ENCODE measurements at places on chromosomes 11 and 22. TPM values are rescaled to one million over a fixed set of nuclear protein-coding genes. Genes with fewer than 3 reads are reported as not detected.
A peak's percentile ranks its signal among the peaks of the same experiment; 100 is the strongest.

GRCh38 chr22:28023774-28024173 is 104.7 kb upstream of the PITPNB start:
- H3K4me1 ChIP-seq: no peaks in the 10 kb centered on the region
- H3K36me3 ChIP-seq: no peaks in the 10 kb centered on the region
- no peaks in the 10 kb centered on the region for H3K27me3 ChIP-seq
- no peak overlapping the region for H3K4me3 ChIP-seq
- no peak overlapping the region for H3K27ac ChIP-seq
- no peak for DNase-seq

Gene CDC42BPG
- 1.1 TPM for total RNA-seq

Gene THOC5
- total RNA-seq: 13.5 TPM

Gene ALX4
- total RNA-seq: not detected

DNA sequence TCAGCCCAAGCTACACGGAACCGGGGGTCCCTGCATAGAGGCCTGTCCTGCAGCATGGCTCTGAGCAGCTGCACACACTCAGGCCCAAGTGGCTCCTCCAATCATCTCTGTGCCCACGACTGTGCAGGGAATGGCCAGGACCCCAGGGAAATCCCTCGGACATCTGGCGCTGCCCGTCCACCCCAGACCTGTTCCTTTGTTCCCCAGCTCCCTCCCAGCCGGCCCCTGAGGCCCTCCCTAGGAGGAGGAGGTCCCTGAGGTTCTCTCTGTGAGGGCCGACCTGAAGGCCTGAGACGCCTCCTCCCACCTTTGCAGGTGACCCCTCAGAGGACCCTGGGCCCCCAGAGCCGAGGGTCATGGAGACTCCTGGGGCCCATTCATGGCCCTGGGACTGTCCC is 1.1 kb downstream of the MLC1 start:
- H3K27ac ChIP-seq: no peak overlapping the region
- no peak overlapping the region for H3K4me3 ChIP-seq
- DNase-seq: no peak
- H3K36me3 ChIP-seq: no peaks in the 10 kb centered on the region
- H3K4me1 ChIP-seq: no peaks in the 10 kb centered on the region

GRCh38 chr22:33014621-33015020 is 43.6 kb downstream of the SYN3 start:
- no peaks in the 10 kb centered on the region for H3K27me3 ChIP-seq
- H3K4me1 ChIP-seq: no peaks in the 10 kb centered on the region
- no peak for DNase-seq
- H3K36me3 ChIP-seq: no peaks in the 10 kb centered on the region

- H3K27ac ChIP-seq: no peak overlapping the region
- H3K27me3 ChIP-seq: no peaks in the 10 kb centered on the region
- no peaks in the 10 kb centered on the region for H3K4me1 ChIP-seq
Observed at GRCh38 chr11:72321381-72321996, 77.5 kb upstream of the PHOX2A start.

Gene CHRM1
- total RNA-seq: not detected

Gene UFD1
- 43.7 TPM for total RNA-seq

Gene OR4C45
- not detected for total RNA-seq

GRCh38 chr11:66251809-66252208 is 16.6 kb upstream of the RAB1B start:
- H3K4me3 ChIP-seq: no peak overlapping the region
- no peak for DNase-seq
- H3K36me3 ChIP-seq: no peaks in the 10 kb centered on the region
- no peaks in the 10 kb centered on the region for H3K27me3 ChIP-seq

GRCh38 chr11:115930886-115931547 is 426.8 kb upstream of the CADM1 start:
- DNase-seq: no peak
- H3K36me3 ChIP-seq: no peaks in the 10 kb centered on the region
- H3K27ac ChIP-seq: no peak overlapping the region
- H3K4me3 ChIP-seq: no peak overlapping the region
- no peaks in the 10 kb centered on the region for H3K4me1 ChIP-seq
- H3K27me3 ChIP-seq: no peaks in the 10 kb centered on the region

DNA sequence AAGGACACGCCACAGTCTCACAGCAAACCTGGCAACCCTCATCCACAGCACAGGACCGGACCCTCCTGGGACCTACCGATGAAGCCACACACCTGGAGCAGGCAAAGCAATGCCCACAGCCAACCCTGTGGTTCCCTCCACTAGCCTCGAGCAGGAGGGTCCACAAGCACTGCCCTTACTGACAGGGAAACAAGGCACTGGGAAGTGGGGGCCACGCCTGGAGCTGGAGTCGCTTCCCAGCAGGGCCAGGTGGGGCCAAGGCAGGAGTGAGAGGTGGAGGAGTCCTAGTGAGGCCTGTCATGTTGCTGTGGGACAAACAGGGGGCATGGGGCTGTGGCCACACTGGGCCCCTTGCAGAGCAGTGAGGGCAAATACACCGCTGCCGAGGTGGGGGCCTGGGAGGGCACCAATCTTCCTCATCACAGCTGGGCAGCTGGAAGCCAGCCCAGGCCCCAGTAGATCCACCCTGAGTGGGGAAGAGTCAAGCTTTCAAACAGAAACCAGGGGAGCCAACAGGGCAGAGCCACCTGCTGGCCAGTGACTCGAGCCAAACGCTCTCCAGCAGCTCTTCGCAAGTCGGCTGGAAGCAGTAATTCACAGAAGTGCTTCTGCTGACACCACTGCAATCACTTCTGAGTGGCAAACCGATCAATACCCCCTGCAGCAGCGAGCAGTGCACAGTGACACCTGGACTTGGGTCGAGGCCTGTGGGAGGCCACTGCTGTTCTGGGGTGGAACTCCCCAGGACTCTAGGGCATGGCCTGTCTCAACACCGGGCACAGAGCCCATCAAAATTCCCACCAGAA is 13.7 kb downstream of the SULT4A1 start:
- no peaks in the 10 kb centered on the region for H3K27me3 ChIP-seq
- H3K36me3 ChIP-seq: no peaks in the 10 kb centered on the region
- peak; percentile 48 for DNase-seq
- H3K4me1 ChIP-seq: peaks cover 13% of the 10 kb centered on the region
- H3K27ac ChIP-seq: no peak overlapping the region

- peak overlapping the region; percentile 90 for H3K4me3 ChIP-seq
- H3K27me3 ChIP-seq: no peaks in the 10 kb centered on the region
- no peaks in the 10 kb centered on the region for H3K36me3 ChIP-seq
- no peaks in the 10 kb centered on the region for H3K4me1 ChIP-seq
Observed at GRCh38 chr11:116832350-116833290, 2.9 kb downstream of the APOC3 start.

- DNase-seq: no peak
- H3K4me3 ChIP-seq: no peak overlapping the region
- no peaks in the 10 kb centered on the region for H3K4me1 ChIP-seq
Observed at GRCh38 chr22:34743110-34743751, 322.7 kb upstream of the ISX start.

DNA sequence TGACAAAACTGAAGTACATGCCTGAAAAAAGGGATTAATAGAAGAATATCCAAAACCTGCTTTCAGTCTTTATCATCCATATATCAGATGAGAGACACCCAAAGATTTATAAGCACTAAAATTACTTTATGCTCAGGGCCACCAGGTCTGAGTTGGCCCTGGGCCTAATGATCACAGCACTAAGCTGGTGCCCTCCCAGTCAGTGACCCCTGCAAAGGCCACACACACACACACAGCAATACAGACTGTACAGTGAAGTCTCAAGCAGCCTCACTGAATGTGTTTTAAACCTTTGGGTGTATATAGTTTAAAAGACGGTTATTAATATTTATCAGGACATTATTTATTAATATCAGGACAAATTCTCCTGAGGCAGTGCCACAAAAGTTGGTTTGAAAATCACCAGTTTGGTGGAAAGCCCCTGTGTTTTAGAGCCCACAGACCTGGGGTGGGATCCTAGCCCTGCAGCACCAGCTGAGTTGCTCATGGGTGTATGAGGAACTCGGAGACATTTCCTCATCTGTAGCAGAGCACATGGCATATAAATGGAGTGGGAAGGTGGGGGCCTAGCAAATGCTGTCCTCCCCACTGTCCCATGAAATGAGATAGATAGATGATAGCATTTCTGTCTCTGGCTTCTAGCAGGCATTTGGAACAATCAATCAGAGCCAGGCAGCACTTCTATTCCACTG is 48.4 kb upstream of the HORMAD2 start:
- peaks cover 34% of the 10 kb centered on the region for H3K4me1 ChIP-seq
- no peak overlapping the region for H3K4me3 ChIP-seq
- peaks cover under 1% of the 10 kb centered on the region for H3K36me3 ChIP-seq
- no peak overlapping the region for H3K27ac ChIP-seq
- DNase-seq: no peak
- H3K27me3 ChIP-seq: no peaks in the 10 kb centered on the region

- no peak for DNase-seq
- H3K4me3 ChIP-seq: no peak overlapping the region
- H3K36me3 ChIP-seq: no peaks in the 10 kb centered on the region
- no peak overlapping the region for H3K27ac ChIP-seq
- no peaks in the 10 kb centered on the region for H3K27me3 ChIP-seq
Observed at GRCh38 chr11:94653561-94653960, 86.4 kb downstream of the PIWIL4 start.

DNA sequence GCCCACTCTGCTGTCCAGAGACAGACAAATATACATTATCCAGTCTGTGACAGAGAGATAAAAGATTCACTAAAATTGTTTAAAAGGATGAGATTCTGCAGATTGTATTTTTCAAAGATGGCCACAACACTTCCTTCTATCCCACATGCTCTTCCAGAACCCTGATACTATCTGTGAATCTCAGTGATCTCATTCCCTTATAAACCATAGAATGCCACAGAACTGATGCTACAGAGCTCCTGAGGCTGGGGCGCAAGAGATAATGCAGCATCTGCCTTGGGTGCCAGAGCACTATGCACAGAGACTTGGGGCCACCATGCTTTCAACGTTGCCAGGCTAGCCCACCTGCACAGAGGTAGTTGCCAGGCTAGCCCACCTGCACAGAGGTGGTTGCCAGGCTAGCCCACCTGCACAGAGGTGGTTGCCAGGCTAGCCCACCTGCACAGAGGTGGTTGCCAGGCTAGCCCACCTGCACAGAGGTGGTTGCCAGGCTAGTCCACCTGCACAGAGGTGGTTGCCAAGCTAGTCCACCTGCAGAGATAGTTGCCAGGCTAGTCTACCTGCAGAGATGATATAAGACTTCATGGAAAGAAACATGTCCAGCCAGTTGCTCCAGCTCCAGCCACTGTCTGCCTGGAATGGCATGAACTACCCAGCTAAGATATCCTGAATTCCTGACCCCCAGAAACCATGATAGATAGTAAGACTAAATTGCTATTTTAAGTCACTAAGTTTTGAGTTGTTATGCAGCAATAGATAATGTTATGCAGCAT is 17.6 kb upstream of the SEPTIN5 start:
- DNase-seq: no peak
- no peak overlapping the region for H3K27ac ChIP-seq
- H3K4me1 ChIP-seq: no peaks in the 10 kb centered on the region

- H3K27me3 ChIP-seq: no peaks in the 10 kb centered on the region
- no peak overlapping the region for H3K4me3 ChIP-seq
- DNase-seq: no peak
- H3K27ac ChIP-seq: no peak overlapping the region
- H3K4me1 ChIP-seq: no peaks in the 10 kb centered on the region
Observed at GRCh38 chr11:22808571-22809197, 20.9 kb downstream of the SVIP start.

DNA sequence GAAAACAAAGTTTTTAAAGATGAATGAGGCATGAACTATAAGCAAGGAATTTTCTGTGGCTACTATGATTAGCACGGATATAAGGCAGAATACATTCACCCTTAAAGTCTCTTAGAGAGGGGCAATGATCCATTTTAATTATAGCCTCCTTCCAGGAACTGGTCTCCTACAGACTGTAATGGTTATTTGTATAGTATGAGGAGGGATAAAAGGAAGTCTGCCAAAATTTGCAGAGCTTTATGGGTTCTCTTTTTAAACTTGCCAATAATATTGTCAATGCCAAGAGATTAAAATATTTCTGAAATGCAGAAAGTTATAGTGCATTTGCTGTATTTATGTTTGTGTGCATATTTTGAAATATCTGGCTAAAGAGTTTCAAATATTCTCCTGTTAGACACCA is 271.4 kb upstream of the LUZP2 start:
- no peaks in the 10 kb centered on the region for H3K4me1 ChIP-seq
- H3K36me3 ChIP-seq: no peaks in the 10 kb centered on the region
- no peak overlapping the region for H3K27ac ChIP-seq
- no peak for DNase-seq

Gene FCHSD2
- total RNA-seq: 21.2 TPM

Gene RASSF10
- total RNA-seq: not detected

GRCh38 chr11:72642043-72642883 is 32.0 kb downstream of the PDE2A start:
- no peaks in the 10 kb centered on the region for H3K36me3 ChIP-seq
- peak overlapping the region; percentile 24 for H3K27ac ChIP-seq
- H3K4me3 ChIP-seq: peak overlapping the region; percentile 55
- no peaks in the 10 kb centered on the region for H3K27me3 ChIP-seq
- no peaks in the 10 kb centered on the region for H3K4me1 ChIP-seq

Gene UBQLNL
- total RNA-seq: 0.11 TPM

Gene BEST1
- 1.1 TPM for total RNA-seq

DNA sequence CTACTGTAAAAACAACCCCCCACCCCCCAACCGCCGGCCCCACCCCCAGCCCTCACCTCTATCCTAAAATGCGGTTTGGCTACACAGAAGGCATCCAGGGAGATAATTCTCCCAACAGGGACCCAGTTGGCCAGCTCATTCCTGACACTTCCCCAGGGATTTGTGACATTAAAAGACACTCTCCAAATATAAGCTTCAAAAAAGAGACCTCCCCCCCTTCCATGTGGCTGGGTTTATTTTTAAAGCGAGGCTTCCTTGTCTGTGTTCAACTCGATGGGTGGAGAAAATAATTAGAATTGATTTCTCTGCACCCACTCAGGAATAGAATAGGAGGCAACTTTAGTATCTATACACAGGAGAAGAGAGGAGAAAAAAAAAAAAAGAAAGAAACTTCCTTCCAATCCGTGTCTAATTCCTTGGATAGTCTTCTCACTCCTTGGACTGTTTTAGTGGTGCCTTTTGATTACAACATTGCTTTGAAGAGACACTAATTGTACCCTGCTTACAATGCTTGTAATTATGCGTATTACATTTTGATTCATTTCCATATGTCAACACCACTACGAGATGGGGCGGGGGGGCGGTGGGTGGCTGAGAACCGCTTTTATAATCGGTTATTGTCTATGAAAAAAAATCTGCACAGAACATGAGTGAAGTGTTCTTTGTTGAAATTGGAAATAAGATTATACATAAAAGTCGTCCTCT is 500.4 kb downstream of the MIAT start:
- no peaks in the 10 kb centered on the region for H3K27me3 ChIP-seq
- DNase-seq: no peak
- no peak overlapping the region for H3K4me3 ChIP-seq
- peaks cover 9% of the 10 kb centered on the region for H3K4me1 ChIP-seq
- no peak overlapping the region for H3K27ac ChIP-seq

Gene TNNT3
- 2.2 TPM for total RNA-seq

All from right lobe of liver (tissue), 6 donors.